ENCODE measurements at places on chromosomes 1 and 21.

DNA sequence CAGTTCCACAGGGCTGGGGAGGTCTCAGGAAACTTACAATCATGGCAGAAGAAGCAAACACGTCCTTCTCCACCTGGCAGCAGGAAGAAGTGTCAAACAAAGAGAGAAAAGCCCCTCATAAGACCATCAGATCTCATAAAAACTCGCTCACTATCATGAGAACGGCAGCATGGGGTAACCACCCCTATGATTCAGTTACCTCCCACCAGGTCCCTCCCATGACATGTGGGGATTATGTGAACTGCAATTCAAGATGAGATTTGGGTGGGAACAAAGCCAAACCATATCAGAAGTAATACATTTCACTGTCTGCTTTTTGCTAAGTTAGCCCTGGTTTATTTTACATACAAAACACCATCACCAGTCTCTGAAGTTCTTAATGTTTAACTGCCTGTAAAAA lies 68.5 kb downstream of the RBM11 start:
- no peak for DNase-seq

GRCh38 chr1:154807048-154807591 lies 63.0 kb downstream of the KCNN3 start:
- DNase-seq: no peak

GRCh38 chr21:43345746-43346409 lies 81.1 kb downstream of the SIK1 start:
- DNase-seq: no peak

- DNase-seq: no peak
Measured at GRCh38 chr1:226672339-226672762, 66.7 kb downstream of the ITPKB start.

GRCh38 chr1:27418326-27419185 lies 26.1 kb downstream of the GPR3 start:
- DNase-seq: no peak

DNA sequence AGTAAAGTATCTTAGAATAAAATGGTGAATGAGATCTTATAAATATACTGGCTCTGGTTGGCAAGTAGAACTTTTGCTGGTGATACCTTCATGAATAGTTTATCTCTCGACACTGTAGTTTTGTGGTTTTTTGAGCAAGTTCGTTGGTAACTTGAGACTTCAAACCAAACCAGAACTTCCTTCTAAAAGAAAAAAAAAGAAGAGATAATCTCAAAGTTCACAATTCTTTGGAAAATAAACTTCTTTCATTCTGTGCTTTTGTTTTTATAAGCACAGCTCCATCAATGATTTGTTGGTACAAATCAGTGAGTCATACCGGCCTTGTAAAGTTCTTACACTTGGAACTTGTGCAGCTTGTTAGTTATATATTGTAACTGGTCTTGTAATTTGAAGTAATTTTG lies 2.3 kb downstream of the HIPK1 start:
- no peak for DNase-seq

DNA sequence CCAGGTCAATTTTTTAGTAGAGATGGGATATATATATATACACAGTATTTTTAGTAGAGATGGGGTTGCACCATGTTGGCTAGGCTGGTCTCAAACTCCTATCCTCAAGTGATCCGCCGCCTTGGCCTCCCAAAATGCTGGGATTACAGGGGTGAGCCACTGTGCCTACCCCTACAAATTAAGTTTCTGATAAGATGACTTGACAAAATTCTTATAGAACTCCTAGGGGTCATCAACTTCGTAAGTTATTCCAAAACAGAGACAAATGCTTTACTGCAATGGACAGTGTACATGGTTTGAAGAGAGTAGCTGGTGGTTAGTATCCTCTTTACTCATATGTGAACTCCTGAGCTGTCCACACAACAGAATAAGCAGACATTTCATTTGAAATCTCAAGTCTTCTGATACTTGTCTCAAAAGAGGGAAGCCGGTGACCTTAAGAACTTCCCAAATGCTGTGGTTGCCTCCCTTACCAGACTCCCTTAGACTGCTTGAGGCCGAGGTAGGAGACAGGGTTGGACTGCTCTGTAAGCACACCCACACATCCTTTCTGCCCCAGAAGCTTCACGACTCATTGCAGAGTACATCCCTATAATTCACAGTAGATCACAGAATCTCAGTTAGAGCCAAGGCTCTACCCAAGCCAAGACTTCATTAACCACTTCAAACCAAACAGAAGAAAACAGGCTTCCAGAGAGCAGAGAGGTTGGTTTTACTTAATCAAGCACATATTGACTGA lies 244.1 kb upstream of the IRF2BP2 start:
- DNase-seq: no peak

- DNase-seq: no peak
Measured at GRCh38 chr1:157262422-157262821, 124.2 kb upstream of the ETV3 start.

DNA sequence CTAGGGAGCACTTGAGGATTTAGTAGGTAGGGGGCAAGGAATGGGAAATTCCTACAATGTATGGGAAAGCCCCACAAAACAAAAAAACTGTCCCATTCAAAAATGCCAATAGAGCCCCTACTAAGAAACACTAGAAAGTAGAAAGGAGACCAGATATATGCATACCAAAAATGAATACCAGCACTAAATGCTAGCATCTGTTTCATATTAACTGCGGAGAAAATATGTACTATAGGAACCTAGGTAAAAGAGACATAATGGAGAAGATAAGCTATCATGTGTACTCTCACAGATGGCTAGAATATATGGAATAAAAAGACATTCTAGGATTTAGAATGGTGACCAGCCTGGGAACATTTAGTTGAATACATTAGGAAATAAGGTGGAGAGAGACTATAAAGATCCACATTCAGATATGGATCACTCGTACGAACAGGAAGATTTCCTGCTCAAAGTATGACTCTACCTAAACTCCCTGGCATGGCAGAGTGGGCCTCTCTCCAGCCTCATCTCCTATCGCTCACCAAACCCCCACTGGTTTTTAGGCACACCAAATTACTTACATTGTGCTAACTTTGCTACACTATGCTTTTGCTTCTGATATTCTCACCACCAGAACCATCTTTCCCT lies 18.3 kb downstream of the ZNHIT6 start:
- no peak for DNase-seq

GRCh38 chr21:20720623-20721022 lies 277.6 kb upstream of the NCAM2 start:
- no peak for DNase-seq

DNA sequence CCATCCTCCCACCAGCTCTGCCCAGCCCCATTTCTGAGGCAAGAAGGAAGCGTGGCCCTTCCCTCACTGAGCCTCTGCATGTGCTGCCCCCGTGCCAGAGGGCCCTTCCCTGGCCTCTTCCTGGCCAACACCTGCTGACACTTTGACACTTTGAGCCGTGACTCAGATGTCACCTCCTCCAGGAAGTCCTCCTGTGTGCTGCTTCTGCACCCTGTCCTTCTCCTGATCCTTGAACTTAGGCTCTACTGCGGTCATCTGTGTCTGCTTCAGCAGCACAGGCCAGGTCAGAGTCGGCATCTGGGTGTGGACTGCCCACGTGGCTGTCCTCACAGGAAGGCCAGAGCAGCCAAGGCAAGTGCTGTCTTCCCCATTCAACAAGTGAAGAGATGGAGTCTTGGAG lies 19.6 kb upstream of the EPHA8 start:
- DNase-seq: no peak

GRCh38 chr1:222754366-222755139 lies 17.6 kb downstream of the FAM177B start:
- DNase-seq: no peak

DNA sequence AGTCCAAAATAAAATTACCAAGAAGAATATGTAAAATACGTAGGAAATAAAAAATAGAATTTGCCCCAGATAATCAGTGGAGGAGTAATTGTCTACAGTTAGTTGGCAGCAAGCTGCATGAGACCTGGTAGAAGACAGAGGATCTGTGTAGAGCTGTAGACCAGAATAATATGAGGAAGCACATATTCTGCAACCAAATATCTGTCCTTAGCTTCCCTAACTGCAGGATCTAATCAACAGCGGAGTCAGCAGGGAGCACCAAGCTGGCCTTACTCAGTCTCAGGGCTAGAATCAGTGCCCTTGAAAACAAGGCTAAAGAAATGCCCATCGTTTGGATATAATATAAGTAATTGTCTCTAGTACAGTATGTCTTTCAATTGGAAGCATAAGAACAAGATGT lies 6.1 kb upstream of the GCSAML start:
- DNase-seq: no peak

DNA sequence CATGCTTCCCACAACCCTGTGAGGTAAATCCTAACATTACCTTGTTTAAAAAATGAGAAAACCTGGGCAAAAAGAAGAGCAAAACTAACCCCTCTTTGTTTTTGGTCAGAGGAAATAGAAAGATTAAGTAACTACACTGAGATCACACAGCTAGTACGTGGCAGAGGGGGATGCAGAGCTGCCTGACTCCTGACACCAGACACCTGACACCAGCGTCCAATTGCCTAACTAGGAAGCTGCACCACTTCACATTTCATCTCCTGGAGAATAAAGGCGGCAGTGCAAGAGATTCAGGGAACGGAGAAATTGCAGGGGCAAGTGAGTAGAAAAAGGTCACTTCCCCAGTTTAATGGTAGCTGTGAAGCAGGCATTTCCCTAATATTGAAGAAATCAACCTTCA lies 229.3 kb upstream of the PTBP2 start:
- DNase-seq: peak; percentile 31

DNA sequence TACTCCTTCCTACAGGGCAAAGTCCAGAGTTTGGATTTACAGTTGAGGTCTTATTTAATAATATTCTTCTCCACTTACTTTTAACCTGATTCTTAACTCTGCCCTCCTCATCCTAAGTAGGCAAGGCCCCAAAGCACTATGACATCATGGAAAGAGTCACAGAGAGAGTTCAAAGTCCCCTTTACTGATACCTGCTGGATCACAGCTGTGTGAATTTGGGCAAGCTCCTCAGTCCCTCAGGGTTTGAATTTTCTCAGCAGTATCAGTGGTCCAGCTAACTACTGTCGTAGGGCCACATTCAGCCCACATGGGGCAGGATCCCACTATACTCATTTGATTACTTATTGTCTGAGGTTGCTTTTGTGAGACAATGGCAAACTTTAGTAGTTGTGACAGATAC lies 16.0 kb downstream of the TYW3 start:
- no peak for DNase-seq

GRCh38 chr1:232033285-232033684 lies 406.7 kb downstream of the DISC1 start:
- peak; percentile 32 for DNase-seq

DNA sequence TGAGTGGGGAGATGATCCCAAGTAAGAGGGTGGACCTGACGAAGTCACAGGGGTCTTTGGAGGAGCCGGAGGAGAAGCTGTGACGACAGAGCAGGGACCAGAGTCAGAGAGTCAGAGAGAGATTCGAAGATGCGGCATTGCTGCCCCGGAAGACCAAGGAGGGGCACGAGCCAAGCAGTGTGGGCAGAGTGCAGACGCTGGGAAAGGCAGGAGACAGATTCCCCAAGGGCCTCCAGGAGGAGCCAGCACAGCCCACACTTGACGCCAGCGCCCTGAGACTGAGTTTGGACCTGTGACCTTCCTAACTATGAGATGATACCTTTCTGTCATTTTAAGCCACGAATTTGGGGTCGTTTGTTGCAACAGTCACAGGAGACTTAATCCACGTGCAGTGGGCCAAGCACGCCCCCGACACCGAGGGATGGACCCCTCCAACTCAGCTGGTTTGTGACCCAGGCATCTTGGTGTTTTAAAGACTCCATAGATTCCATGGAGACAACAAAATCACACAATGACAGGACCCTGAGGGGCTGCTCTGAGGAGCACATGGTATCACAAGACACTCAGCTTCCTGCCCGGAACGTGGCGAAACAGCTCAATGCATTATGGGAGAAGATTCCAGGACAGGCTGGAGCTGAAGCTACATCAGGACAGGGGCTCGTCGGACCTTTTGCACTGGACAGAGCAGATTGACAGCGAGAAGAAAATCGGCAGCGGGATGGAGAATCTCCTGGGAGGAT lies 11.0 kb upstream of the TFF1 start:
- no peak for DNase-seq

GRCh38 chr1:219433001-219433400 lies 179.9 kb downstream of the ZC3H11B start:
- no peak for DNase-seq

DNA sequence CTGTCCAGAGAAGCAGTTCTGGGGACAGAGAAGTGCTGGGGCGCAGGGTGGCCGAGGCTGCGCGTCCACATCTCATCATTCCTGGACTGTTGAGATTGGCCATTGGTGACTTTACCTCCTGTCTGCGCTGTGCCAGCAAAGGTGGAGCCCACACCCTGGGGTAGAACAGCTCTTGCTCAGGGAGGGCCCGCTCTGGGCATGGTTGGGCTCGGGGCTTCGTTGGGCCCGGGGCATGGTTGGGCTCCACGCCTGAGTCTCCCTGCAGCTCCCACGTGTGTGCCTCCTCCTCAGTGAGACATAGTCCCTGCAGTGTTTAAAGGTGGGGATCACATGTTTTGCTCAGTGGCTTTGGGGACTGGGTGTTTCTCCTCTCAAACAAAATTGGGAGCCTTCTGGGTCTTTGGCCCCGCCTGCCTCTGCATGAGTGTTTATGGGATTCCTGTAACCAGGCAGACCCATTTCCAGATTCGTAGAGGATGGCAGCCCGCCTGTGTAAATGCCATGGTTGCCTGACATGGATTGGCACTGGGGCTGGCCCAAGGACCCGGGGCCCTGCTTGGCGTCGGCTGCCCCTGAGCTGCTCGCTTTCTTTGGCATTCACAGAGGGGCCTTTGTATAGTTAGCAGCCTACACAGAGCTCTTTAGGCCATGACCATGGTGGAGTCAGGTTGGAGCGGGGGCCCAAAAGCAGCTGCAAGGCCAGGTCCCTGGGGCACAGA lies 104.6 kb downstream of the TLR5 start:
- no peak for DNase-seq

- peak; percentile 95 for DNase-seq
Measured at GRCh38 chr1:23019094-23019862, at the start of gene KDM1A. KDM1A (plus strand) TSS chr1:23019468; CDS start chr1:23019597, 129 bp downstream.

DNA sequence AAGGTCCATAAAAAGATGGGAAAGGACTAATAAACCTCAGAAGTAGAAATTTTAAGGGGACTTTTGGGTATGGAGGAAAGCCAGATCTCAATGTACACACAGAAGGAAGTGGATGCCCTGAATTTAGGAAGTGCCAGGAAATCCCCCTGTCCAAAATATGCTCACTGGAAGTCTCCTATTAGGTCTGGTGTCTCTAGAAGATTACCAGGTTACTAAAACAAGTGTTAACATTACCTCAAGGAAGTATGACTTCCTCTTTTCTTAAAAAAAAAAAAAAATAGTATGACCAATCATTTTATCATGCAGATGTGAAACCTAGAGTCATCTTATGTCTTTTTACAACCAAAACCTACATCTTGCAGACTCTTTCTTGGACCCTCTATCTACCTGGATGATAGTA lies 30.7 kb downstream of the CD58 start:
- no peak for DNase-seq

GRCh38 chr1:23062271-23062670 lies 43.0 kb downstream of the KDM1A start:
- no peak for DNase-seq
